Activated CD4-positive, alpha-beta T cell treated with anti-CD3 and anti-CD28 coated beads for 24 hours (primary cell): ENCODE measurements at places on chromosomes 12 and 14.

GRCh38 chr12:95815632-95816212 lies 25.2 kb upstream of the NTN4 start:
- no peak for DNase-seq

- DNase-seq: no peak
Observed at GRCh38 chr12:45416126-45416525, 200.2 kb downstream of the ANO6 start.

DNA sequence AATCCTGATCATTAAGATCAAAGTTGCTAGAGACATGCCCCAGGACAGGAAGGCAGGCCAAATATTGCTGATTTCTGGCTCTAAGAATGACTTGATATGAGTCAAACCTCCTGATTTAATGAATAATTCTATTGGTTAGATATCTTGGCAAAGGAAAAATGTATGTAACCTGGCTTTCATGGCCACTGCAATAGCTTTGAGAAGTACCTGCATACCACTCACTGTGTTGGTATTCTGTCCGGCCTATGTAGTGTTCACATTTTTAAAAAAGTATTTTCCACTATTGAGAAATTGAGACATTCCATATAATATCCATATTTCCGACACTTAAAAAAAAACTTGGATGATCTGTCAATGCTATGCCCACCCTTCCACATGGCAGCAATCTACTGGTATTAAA lies 283.1 kb upstream of the SOX5 start:
- no peak for DNase-seq

DNA sequence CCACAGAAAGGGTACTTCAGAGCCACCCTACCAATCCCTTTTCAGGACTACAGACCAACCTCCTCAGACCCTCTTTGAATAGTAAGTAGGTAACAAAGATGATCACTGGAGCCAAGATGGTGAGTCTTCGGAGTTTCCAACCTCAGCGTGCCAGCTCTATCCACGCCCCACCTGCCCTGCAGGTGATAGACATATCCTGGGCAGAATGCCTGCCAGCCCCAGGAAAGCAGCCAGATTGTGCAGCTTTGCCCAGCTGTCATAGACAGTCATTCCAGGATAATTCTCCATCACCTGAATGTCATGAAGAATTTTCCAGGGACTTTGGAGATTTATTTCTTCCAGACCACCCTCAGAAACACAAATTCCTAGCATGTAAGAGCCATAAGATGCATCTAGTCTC lies 434.4 kb downstream of the RGS6 start:
- DNase-seq: no peak

DNA sequence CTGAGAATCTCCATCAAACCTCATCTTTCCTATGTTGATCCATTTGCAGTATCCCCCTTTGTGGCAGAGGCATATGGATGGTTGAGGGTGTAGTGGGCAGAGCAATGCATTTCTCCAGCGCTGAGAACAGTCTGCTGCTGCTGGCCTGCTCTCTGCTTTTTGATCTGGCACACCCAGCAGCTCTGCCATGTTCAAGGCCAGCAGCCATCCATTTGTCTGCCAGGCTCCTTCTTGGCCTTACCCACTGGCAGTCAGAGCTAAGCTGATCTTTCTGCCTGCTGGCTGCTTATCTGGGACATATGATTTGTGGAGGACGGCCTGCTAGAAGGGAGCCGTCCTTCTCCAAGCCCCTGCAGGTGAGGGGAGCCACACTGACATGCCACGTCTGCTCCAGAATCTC lies 17.0 kb downstream of the NPC2 start:
- DNase-seq: no peak

GRCh38 chr14:98374136-98374535 lies 897.9 kb downstream of the BCL11B start:
- no peak for DNase-seq

GRCh38 chr14:39868949-39869348 lies 436.7 kb upstream of the FBXO33 start:
- DNase-seq: no peak

GRCh38 chr12:120101182-120101581 lies 15.4 kb downstream of the RAB35 start:
- no peak for DNase-seq
